ENCODE measurements at places on chromosomes 7 and 10. TPM values are rescaled to one million over a fixed set of nuclear protein-coding genes. Genes with fewer than 3 reads are reported as not detected.

- DNase-seq: no peak
These were observed 78.3 kb upstream of the AOAH start for GRCh38 chr7:36802459-36803135.

DNA sequence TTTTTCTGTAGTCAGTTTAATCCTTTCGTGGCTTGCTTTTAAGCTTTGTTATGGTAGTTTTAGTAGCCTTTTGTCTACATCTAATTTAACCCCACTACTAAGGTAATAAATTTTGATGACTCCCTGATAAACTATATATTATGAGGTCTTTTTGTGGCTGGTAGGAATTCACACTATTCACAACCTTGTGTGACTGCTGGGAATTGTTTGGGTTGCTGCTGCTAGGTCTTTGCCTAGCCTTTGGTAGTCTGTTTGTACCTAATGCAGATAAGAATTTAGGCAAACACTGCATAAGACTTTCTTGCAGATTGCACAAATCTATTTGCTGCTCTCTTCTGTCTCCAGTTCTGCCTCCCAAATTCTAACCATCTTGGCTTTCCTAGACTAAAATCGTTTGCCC is 58.3 kb downstream of the SHOC2 start:
- no peak for DNase-seq

DNA sequence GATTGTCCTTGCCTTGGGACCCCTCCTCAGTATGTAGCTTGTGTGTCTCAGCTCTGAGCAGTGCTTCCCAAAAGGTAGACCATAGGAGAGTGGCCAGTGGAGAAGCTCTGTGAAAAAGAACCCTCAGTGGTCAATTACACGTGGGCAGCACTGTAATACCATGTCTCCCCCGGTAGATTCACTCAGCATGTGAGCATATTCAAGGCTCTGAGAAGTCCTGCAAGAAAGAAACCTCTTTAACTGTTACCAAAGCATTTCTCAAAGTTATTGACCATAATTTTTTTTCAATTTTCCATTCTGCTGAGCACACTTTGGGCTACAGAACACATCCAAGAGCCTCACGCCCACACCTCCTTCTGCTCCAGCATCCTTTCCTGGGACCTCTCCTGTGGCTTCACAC is 143.1 kb downstream of the RGS10 start:
- no peak for DNase-seq

DNA sequence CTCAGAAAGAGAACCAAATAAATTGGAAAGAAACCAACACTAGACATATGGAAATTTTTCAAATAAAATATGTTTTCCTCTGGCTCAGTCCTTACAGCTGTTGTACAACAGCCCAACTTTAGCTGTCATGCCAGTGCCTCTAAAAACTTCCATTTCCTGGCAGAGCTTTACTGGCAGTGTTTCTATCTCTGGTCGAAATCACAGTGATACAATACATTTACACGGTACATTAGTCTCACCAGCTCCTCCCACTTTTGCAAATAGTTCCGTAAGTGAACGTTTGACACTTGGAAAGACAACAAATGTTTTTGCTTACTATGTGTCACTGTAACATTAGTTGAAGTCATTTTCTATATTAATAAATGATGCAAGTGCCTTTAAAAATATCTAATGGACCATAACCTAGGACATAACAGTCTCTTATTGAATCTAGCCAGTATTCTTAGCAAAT is 29.8 kb downstream of the BCAP29 start:
- no peak for DNase-seq

DNA sequence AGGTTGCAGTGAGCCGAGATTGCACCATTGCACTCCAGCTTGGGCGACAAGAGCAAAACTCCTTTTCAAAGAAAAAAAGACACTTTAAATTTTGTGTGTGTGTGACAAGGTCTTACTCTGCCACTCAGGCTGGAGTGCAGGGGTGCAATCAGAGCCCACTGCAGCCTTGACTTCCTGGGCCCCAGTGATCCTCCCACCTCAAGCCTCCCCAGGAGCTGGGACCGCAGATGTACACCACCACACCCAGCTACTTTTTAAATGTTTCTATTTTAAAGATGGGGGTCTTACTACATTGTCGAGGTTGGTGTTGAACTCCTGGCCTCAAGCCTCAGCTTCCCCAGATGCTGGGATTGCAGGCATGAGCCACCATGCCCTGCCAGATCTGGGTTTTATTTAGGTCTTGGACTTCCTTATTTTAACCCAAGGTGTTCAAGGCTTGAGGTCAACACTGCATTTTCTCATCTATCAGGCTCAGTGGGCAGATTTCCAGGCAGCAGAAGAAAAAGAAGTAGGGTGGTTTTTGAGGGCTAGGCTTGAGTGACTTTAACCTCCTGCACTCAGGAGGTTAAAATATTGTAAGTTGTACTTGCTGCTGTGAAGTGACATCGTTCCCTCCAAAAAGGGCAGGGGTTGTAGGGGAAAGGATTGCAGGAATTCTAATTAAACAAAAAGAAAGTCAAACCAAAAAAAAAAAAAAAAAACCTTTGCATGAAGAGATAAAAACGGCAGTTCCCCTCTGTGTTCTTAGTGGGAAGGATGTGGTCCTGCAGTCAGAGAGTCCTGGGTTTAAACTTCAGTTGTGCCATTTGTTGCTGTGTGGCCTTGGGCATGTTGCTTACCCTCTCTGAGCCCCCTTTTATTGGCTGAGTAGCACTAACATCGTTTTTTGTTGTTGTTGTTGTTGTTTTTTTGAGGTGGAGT is 71.5 kb downstream of the CARD11 start:
- no peak for DNase-seq

Gene OR2A14
- not detected for total RNA-seq

- DNase-seq: no peak
These were observed 48.8 kb upstream of the SAMD8 start for GRCh38 chr10:75062506-75063299.

DNA sequence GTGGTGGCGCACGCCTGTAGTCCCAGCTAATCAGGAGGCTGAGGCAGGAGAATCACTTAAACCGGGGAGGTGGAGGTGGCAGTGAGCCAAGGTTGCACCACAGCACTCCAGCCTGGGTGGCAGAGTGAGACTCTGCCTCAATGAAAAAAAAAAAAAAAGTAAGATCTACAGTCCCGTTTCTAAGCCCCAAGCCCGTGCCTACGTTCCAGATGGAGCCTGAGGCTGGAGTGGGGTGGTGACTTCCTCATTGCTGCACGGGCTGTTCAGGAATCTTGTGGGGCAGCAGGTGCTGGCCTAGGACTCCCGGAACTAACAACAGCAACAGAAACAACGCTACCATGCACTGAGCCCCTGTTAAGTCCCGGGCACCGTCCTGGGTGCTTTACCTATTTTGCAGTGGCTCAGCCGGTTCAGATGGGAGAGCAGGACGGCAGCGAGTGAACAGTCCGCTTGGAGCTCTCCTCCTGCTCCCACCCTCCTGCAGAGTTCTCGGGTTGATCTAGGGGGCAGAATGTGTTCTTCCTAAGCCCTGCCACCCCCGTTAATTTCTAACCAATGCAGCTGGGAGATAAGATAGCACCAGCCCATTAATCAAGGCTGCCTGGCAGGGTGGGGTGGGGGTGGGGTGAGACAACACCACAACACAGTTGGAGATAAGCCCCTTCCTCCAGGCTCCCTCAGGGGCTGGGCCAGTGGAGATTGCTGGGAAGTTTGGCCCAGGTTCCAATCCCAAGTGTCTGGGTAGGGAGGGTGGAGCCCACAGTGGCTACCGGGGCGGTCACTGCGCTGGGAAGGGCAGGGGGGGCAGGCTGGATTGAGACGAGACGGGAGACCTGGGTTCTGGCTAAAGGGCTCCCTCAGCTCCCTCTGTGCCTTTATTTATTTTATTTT is 17.0 kb upstream of the SFRP5 start:
- DNase-seq: no peak

Gene CLDN4
- not detected for total RNA-seq

GRCh38 chr7:37493123-37493522 is 44.5 kb upstream of the ELMO1 start:
- no peak for DNase-seq

GRCh38 chr10:60607372-60607771 is 170.9 kb upstream of the CDK1 start:
- no peak for DNase-seq

Gene SUGCT
- 0.43 TPM for total RNA-seq

DNA sequence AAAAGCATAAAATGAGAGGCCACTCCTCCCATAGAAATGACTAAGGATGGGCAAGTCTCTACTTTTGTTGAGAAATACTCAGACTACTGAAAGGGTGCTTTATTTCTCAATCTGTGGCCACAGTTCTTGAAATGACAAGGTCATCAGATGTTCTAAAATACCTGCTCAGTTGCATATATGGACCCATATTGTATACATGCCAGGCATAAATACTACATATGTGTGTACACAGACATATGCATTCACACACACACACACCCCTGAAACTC is 691.5 kb upstream of the SORCS1 start:
- no peak for DNase-seq

DNA sequence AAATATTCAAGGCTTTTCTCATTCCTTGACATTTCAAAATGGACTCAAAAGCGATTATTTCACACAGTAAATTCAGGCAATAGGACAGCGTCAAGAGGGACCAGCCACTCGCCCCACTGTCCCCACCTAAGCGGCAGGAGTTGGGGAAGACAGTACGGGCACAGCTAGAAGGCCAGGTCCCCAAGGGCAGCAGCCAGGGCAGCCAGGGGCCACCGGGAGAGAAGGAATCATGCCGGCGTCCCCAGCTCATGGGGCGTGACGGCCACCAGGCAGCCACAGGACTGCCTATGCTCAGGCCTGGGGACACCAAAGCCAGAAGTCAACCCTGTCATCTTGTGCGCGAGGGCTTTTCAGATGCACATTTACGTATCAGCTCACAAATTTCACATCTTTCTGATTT is 225.7 kb upstream of the PPP2R2D start:
- no peak for DNase-seq

DNA sequence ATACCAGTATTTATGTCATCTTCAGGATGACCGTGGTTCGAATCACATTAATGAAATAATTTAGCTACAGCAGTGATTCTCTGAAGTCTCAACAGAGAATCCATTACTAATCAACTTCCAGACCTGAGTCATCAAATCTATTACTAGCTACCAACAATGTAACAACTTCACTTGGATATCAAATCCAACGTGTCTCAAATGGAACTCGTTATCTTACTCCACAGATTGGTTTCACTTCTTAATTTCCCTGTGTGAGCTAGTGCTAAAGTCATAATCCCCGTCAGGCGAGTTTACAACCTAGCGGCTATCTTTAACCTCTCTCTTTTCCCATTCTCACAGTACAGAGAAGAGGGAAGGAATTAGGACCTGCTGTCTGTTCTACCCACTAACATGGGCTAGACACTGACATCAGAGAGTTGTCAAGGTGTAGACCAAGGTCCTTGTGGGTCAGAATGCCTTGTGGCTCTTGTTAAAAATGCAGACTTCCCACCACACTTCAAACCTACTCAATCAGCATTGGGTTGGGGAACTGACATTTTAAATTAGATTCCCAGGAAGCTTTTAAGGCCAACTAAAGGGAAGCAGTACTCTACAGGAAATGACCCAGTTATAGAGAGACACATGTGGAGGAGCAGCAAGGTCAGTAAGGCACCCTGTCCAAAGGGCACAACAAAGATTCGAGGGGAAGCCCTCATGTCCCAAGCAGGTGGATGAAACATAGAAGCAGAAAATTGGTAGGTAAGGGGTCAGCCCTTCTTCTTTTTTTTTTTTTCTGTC is 57.3 kb upstream of the GSAP start:
- no peak for DNase-seq

Gene NME8
- not detected for total RNA-seq

- no peak for DNase-seq
These were observed 507.0 kb downstream of the PLXNA4 start for GRCh38 chr7:132069306-132069705.

Gene NCAPG2
- total RNA-seq: 101 TPM

- peak; percentile 48 for DNase-seq
These were observed 6.8 kb upstream of the TAS2R40 start for GRCh38 chr7:143214789-143215679.

DNA sequence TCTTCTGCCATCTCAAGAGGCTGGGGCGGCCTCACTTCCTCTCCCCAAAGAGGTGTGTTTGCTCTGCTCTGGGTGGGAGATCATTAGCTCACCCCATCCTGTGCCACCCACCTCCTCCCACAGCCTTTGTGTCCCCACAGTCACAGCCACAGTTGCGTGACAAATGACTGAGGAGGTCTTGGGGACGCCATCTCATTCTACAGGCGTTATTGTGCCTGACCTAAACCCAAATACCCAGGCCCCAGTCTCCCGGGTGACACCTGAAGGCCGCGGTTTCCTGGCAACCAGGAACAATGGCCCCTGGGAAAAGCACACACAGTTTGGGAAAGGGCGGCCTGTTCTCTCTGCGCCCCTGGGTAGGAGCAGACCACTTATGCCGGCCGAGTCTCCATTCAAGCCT is 51.6 kb downstream of the SLIT1 start:
- no peak for DNase-seq

DNA sequence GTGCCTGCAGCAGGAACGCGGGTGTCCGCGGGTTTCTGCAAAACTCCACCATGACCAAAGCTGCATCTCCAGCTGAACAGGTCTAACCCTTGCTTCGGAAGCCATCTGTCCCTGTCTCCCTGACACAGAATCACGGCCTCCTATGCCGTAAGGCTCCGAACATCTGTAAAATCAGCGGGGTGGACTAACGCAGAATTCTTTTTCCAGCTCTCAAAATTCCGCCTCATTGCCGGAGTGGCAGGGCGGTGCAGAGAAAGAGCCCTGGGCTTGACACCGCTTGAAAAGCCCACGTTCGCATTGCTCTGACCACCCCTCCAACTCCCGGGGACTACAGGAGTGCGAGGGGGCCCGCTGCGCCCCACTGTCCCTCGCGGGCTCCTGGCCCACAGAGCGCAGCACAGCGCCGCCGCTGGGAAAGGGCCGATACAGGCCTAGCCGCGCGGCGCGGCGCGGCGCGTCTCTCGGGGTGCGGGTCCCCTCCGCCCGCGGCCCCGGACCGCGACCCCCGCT is 409 bp downstream of the DNMBP start:
- no peak for DNase-seq

Gene LIPJ
- not detected for total RNA-seq

DNA sequence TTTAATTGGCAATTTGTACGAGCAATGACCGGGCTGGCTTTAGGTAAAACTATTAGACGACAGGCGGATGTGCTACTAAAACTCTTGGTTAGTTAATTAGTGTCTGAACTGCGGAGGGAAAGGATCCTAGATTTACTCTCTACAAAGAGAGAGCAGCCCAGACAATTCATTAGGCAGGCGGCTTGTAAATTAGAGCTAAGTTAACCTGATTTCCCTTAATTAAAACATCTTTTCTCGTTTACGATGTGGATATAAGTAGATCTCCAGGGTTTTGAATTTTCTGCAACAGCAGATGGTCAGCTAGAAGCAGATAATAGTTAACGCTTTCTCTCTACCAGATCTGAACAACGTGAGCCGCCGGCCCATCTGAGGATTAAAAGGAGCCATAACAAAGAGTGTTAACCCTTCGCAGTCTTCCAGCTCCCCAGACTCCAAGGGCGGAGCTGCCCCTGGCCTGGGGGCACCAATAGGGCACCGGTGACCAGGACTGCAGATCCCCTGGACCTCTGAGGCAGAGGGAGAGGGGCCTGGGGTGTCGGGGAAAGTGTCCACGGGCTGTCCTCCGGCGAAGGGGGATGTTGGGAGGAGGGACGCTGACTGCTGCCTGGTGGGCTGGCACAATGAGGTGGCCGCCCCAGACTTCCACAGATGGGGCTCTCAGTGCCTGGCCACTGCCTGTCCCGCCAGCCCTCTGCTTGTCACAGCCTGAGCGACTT is 6.3 kb upstream of the UNCX start:
- no peak for DNase-seq
